Dermis blood vessel endothelial cell (primary cell): ENCODE measurements at places on chromosomes 16 and 17. TPM values are rescaled to one million over a fixed set of nuclear protein-coding genes. Genes with fewer than 3 reads are reported as not detected.

The KANSL1 gene
- total RNA-seq: 52.9 and 87.0 TPM in 2 replicates

The MEOX1 gene
- total RNA-seq: 0.05 and 1.4 TPM in 2 replicates

The CEP20 gene
- total RNA-seq: 20.4 and 29.0 TPM in 2 replicates

The KCNAB3 gene
- 0.05 and 0.68 TPM in 2 replicates for total RNA-seq

The OR3A3 gene
- total RNA-seq: not detected in 2 replicates

The FBXO39 gene
- total RNA-seq: 3.7 and 4.3 TPM in 2 replicates

The UNC13D gene
- 3.2 and 3.4 TPM in 2 replicates for total RNA-seq

The DNAH3 gene
- total RNA-seq: not detected in 2 replicates

The PPM1E gene
- total RNA-seq: under 0.01 and 0.14 TPM in 2 replicates

The TP53TG3C gene
- not detected in 2 replicates for total RNA-seq

The CIITA gene
- total RNA-seq: under 0.01 and 0.28 TPM in 2 replicates

The TMEM97 gene
- 9.0 and 27.4 TPM in 2 replicates for total RNA-seq

The IL34 gene
- total RNA-seq: 1.9 and 7.3 TPM in 2 replicates

The RHBDF1 gene
- total RNA-seq: 30.1 and 32.1 TPM in 2 replicates

The SYNGR3 gene
- total RNA-seq: 1.6 and 2.4 TPM in 2 replicates

The CNOT1 gene
- total RNA-seq: 93.6 and 197 TPM in 2 replicates

The TNFRSF13B gene
- total RNA-seq: not detected in 2 replicates

The FOXC2 gene
- 2.2 and 8.1 TPM in 2 replicates for total RNA-seq

The OTOP3 gene
- total RNA-seq: not detected in 2 replicates

The APOH gene
- not detected in 2 replicates for total RNA-seq

The PPP1R1B gene
- not detected in 2 replicates for total RNA-seq

The KLHL10 gene
- 0.05 TPM in 1 of 2 replicates, not detected in the other for total RNA-seq

The GPR142 gene
- total RNA-seq: 0.09 and 0.68 TPM in 2 replicates

The TUBB3 gene
- 102 and 167 TPM in 2 replicates for total RNA-seq

The LRRC37A gene
- total RNA-seq: 0.60 and 1.9 TPM in 2 replicates

The MYH3 gene
- 0.34 and 0.51 TPM in 2 replicates for total RNA-seq

The CCL15 gene
- total RNA-seq: not detected in 2 replicates

The KRT16 gene
- total RNA-seq: 0.28 and 0.51 TPM in 2 replicates

The MT1G gene
- total RNA-seq: not detected in 2 replicates

The SULT1A4 gene
- total RNA-seq: 18.1 and 18.4 TPM in 2 replicates

The CIBAR2 gene
- total RNA-seq: not detected in 2 replicates

The PROCA1 gene
- 0.51 and 0.56 TPM in 2 replicates for total RNA-seq

The FOXJ1 gene
- 0.05 TPM in 1 of 2 replicates, not detected in the other for total RNA-seq

The C17orf107 gene
- total RNA-seq: 0.68 and 1.1 TPM in 2 replicates

The CHMP6 gene
- 19.2 and 28.6 TPM in 2 replicates for total RNA-seq

The NTN3 gene
- not detected in 2 replicates for total RNA-seq

The CORO7 gene
- total RNA-seq: 44.9 and 58.0 TPM in 2 replicates

The RNU2-1 gene
- not detected in 2 replicates for total RNA-seq

The EMC8 gene
- total RNA-seq: 36.0 and 36.1 TPM in 2 replicates

The SAT2 gene
- total RNA-seq: 20.8 and 31.5 TPM in 2 replicates

The LCAT gene
- total RNA-seq: 3.3 and 6.5 TPM in 2 replicates

The SLC5A10 gene
- total RNA-seq: not detected in 2 replicates
